CD4-positive, alpha-beta T cell treated with Interleukin-4 for 4 hours (primary cell): ENCODE measurements at places on chromosomes 16 and 17.

DNA sequence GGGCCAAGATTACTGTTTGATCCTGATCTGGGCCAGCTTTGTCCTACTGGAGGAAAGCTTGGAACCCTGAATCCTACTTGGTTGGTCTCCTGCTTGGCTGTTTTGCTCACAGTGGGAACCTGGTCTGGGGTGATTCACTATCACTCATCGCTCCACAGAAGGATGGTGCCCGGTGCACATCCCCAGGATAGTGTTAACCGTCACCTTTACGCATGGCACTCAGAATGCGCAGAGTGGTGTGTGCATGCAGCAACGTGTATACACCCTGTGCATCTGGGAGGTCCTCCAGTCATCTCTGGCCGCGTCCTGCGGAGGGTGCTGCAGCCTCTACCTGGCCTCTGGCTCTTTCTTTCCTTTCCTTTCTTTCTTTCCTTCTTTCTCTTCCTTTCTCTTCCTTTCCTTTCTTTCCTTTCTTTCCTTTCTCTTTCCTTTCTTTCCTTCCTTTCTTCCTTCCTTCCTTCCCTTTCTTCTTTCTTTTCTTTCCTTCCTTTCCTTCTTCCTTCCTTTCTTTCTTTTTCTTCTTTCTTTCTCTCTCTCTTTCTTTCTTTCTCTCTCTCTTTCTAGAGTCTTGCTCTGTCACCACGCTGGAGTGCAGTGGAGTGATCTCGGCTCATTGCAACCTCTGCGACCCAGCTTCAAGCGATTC is 13.1 kb downstream of the SOCS3 start:
- DNase-seq = no peak

DNA sequence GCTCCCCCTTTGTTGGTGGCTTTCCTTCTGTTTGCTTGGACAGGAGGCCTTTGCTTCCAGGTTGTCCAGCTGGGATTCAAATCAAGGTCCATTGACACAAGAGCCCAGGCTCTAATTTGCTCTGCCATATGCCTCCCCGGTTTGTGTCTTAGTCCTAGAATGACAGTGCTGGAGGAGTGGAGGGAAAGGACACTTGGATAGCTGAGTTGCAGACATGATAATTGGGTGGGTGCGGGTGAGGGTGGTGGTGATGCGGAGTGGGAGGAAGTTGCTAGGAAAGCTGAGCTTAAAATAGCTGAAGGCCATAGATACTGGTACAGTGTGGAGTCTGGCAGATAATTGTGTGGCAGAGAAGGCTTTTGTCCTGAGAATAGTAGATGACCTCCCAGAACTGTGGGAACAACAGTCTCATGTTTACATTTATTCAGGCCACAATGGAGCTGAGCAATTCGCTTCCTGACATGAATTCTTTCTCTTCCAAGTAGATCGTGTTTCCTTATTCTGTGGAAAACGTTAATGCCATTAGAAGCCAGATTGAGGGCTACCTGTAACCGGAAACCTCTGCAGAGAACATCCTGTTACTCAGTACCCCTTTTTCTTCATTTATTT is 23.8 kb downstream of the SEC14L1 start:
- no peak for DNase-seq

GRCh38 chr17:31560616-31561235 is 169.3 kb downstream of the RAB11FIP4 start:
- no peak for DNase-seq

- no peak for DNase-seq
Measured at GRCh38 chr16:66900721-66901441, 17.8 kb downstream of the CDH16 start.

DNA sequence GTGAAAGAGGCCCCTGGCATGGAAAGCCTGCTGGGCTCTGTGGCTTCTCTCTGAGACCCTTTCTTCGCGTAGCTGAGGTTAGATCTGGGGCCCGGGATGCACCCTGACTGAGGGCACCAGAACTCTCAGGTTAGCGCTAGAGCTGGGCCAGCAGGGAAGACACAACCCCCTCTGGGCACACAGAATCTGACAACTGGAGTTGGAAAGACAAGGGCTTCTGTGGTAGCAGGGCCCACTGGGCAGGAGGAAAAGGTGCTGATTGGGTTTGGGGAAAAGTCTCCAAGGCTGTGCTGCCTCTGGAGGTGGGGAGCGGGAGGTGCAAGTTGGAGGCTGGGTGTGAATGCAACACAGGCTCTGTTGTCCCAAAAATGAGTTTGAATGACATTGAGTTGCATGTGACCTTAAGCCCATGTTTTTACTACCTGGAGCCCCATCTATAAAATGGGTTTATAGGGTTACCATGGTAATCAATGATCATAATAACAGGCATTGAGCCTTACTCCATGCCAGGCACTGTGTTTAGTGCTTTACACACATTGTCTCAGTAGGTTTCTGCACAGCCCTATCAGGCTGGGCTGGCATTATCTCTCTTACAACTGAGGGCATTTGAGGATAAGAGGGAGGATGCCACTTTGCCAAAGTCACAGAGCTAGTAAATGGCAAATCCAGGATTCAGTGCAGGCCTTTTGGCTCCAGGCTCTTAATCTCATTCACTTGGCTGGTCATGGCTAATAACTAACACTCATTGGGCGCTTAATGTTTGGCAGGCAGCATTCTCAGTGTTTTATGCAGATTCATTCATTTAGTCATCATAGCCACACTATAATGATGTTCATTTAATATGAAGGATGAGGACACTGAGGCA is 9.5 kb upstream of the IGFBP4 start:
- DNase-seq = no peak

DNA sequence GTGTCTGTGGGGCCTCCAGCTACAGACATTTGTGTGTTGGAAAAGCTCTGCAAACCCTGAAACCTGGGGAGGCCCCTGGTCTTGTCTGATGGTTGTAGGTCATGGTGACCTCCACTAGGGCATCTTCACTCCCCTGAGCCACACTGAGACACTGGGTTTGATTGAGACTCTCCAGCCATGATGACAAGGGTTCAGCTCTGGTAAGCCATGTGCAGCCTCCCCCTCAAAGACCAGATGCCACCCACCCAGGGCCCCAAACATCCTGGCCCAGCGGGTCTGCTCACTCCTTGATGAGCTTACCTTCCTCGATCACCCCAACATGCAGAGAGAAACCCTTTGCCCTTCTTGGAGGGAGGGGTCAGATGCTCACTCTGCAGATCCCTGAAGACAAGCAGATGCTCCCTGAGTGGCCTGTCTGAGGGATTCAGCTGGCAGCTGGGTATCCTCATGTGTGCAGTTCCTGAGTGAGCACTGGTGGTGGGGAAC is 101.6 kb downstream of the METRNL start:
- DNase-seq = no peak

DNA sequence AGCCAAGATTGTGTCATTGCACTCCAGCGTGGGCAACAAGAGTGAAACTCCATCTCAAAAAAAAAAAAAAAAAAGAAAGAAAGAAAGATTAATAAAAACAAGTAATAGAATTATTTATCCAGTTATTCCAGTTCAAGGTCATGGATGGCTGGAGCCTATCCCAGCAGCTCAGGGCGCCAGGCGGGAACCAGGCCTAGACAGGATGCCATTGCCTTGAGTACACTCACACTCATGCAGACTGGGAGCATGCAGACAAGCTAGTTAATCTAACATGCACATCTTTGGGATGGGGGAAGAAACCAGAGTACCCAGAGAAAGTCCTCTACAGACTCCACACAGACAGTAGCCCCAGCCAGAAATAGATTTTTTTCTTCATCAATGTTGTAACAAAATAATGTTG is 17.9 kb downstream of the PDP2 start:
- DNase-seq = no peak

DNA sequence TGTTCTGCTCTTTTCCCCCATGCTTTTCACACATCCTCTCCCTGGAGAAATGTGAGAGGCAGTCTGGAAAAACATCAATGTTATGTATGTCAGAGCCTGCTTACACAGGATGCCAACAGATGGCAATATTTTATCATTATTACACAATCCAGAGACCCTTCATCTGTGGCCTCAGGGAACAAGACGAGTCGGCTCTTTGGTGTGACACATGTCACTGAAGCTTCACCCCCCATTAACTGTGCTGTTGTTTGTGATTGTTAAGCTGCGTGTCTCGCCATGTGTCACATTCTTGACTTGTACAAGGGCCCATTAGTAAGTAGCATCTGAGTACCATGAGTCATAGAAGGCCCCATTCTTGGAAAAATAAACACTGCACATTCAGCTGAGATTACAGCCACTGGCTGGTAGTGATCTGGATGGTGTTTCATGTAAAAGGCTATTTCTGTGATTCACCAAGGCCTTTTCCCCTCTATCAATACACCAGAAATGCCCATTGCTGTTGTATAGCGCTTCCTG is 682.1 kb upstream of the SOX9 start:
- no peak for DNase-seq

- DNase-seq = no peak
Measured at GRCh38 chr17:65799869-65800268, 238.4 kb upstream of the AXIN2 start.

- DNase-seq = no peak
Measured at GRCh38 chr17:65743308-65743655, 181.8 kb upstream of the AXIN2 start.

- DNase-seq = peak; percentile 48
Measured at GRCh38 chr17:7548585-7549400, at the start of gene TNFSF12. Gene TNFSF12 (plus strand): TSS chr17:7549058. CDS start chr17:7549154, 96 bp downstream.

- no peak for DNase-seq
Measured at GRCh38 chr17:50533720-50534148, 1.2 kb downstream of the EPN3 start.

DNA sequence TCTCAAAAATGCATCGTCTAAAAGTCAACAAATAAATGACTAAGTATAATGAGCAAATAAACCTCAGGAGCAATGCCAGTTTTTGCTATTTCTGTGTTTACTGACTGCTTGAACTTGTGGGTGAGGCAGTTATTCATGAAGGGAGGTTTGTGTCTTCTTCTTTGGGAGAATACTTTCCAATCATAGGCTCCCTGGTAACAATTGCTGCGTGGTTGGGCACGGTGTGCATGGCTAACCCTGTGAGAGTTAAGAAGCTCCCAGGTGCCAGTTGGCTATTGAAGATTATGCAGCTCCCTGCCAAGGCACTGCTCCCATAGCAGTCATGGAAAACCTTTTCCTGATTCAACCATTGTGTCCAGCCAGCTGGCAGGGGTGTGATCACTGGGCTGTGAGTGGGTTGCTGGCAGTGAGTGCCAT is 775.9 kb upstream of the GOT2 start:
- no peak for DNase-seq

DNA sequence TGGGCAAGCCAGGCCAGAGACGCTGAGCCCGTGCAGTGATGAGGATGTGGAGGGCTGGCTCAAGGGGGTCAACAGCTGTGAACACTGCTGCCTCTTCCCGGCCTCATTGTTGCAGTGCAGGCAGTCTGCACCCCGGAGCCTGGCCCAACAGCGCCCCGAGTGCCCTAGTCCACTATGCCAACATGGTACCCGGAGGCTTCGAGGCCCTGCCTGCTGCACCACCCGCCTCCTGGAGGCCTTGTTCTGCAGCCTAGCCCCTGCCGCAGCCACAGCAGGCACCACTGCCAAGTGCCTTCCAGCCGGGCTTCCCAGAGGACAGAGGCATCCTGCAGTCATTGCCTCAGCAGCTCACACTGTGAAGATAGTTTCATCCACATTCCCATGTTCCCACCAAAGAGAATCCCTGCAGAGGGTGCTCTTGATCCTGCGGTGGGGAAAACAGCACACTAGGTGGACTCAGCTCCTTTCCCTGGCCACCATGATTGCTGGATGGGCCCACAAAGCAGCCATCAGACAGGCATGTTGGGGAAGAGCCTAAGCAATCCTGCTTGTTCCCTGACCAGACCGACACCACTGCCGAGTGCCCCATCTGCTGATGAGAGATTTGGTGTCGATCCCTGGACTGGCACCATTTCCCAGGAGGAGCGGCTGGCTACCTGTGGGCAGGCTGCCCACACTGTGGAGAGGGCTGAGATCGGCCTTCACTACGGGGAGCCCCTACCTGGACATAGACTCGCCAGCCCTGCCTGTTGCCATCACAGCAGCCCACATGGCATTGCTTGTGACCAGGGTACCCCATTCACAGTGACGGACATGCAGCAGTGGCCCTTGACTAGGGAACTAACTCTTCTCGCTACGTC is 44.9 kb downstream of the USP22 start:
- no peak for DNase-seq

GRCh38 chr16:24976971-24977677 is 38.0 kb downstream of the ARHGAP17 start:
- DNase-seq = no peak

- no peak for DNase-seq
Measured at GRCh38 chr16:57701759-57702371, 7.3 kb downstream of the DRC7 start.

GRCh38 chr17:77445760-77446532 is 305.2 kb downstream of the SEC14L1 start:
- DNase-seq = peak; percentile 57
